ENCODE measurements at places on chromosomes 7 and 10.

- no peak for DNase-seq
Measured at GRCh38 chr7:16778476-16778875, 24.9 kb downstream of the TSPAN13 start.

- DNase-seq, result no peak
Measured at GRCh38 chr10:131179361-131179760, 132.2 kb downstream of the TCERG1L start.

DNA sequence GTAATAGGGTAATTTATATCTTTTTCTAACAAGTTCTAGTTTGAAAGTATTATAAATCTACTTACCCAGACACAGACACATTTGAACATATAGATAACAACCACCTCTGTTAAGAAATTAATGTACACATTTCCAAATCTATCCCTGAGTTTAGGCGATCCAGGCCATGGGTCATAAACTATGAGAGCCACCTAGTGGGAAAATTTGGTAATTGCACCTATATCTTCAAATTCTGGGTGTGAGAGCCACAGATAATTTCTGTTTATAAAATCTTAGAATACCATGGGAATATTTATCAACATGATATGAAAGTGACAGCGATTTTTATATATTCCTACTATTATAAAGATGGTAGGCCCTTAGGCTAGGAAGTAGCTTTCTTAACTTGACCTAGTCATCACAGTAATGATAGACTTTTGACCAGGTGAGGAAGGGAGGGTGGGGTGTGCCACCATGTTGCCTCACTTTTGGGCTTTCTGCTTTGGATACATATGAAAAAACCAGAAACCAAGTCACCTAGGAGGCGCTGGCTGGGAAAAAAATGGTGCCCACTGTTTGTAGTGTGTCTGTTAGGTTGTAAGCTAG lies 8.0 kb upstream of the EPHA1 start:
- DNase-seq, result peak; percentile 40

DNA sequence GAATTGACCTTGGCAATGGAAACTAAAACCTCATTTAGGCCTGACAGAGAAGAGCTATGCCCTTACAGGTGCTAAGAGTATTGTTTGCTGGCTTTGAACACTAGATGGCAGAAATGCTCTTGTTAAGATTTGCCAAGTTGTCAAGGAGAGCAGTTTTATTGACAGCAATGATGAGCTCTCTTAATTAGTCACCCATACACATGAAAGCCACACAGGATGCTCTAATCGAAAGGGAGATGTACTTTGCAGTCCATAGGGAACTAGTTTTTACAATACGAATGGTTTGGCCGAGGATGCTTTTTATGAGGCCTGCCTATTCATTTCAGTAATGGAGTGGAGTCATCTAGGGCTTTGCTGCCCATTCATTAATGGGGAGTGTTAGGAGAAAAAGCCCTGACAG lies 45.4 kb upstream of the MBL2 start:
- DNase-seq, result no peak

- no peak for DNase-seq
Measured at GRCh38 chr10:125006921-125007426, 65.1 kb downstream of the ZRANB1 start.

DNA sequence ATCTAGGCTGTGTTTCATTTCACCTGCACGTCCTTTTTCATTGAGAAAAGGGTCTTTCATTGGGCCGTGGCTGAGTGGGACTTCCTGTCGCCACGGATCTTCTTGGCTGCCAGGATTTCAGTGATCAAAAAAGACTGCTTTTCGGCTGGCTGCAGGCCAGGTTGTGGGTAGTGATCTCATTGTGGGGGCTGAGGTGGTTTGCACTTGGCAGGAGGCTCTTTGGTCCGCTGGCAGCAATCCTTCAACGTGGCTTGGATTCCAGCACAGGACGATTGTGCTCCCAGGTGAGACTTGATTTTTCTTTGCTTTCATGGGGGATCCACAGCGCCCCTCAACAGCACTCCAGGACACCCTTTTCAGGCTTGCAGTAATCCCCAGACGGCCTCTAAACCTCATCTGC lies 29.0 kb upstream of the ZNF273 start:
- DNase-seq, result peak; percentile 25

GRCh38 chr10:6465437-6465836 lies 114.6 kb downstream of the PRKCQ start:
- DNase-seq, result no peak

DNA sequence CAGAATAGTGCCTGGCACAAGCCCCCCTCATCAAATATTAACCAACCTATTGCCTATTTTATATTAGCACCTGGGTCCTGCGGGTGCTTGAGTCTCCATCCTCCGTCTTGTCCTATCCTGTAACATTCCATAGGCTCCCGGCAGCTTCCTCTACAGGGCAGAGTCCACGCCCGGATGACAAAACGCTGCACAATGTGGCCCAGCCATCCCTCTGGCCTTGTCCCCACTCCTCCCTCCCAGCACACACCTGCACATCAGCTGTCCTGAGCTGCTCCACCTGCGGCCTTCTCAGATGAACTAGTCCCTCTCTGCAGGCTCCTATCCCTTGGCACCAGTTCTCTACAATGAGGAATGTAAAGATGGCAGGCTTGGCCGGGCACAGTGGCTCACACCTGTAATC lies 153.5 kb upstream of the PDE1C start:
- DNase-seq, result no peak

- no peak for DNase-seq
Measured at GRCh38 chr10:116593139-116593740, 2.5 kb downstream of the PNLIPRP1 start.

GRCh38 chr7:27685893-27686292 lies 23.2 kb upstream of the HIBADH start:
- DNase-seq, result no peak

DNA sequence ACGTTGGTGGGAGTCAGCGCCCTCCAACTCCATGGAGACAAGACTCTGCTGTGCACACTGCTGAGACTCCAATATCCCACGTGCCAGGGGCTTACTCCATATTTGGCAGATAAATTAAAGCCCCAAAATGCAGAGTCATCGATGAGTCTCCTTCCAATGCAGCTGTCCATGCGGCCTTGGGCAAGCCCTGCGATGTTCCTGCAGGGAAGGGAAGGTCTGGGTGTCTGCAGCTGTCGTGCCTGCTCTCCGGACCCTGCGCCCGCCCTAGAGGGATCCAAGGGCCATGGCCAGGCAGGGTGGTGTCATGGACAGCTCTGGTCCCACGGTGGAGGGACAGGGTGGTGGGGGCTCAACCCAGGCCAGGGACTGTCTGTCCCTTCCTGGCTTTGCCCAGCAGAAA lies 185.2 kb downstream of the PTPRN2 start:
- no peak for DNase-seq

GRCh38 chr7:19957664-19958063 lies 184.2 kb upstream of the TMEM196 start:
- DNase-seq, result peak; percentile 28

DNA sequence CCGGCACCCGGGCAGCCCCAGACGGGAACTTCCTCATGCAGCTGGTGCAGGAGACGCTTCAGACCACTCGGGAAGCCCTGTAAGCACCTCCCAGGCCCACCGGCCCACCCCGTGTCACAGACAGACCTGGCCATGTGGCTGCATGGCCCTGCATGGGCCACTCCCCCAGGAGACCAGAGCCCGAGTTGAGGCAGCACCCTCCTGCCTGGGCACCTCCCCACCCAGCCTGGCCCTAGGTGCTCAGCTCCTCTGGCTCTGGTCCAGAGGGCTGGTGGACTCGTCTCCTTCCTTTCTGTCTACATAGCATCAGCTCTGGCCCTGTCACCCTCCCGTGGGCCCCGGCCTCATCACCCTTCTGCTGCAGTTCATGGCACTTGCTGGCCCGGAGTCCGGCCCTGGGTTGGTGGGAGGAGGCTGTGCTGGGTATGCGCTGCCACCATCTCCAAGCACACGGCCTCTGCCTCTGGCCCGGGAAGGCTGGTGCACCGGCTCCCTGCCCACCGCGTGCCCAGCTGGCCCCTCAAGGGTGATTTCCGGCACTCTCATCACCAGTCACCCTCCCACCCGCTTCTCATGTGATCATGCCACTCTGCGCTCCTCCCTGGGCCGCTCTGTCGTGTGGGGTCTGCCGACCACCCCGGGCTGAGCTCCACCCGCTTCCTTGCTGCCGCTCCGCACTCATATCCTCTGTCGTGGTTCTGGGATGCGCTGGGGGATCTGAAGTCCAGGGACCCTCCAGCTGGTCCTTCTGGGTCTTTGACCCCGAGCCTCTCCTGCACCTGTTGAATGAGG lies 53.1 kb upstream of the DPYSL4 start:
- DNase-seq, result no peak

- no peak for DNase-seq
Measured at GRCh38 chr7:14745076-14745475, 157.5 kb downstream of the DGKB start.

- no peak for DNase-seq
Measured at GRCh38 chr10:130483691-130484467, 347.7 kb downstream of the GLRX3 start.

DNA sequence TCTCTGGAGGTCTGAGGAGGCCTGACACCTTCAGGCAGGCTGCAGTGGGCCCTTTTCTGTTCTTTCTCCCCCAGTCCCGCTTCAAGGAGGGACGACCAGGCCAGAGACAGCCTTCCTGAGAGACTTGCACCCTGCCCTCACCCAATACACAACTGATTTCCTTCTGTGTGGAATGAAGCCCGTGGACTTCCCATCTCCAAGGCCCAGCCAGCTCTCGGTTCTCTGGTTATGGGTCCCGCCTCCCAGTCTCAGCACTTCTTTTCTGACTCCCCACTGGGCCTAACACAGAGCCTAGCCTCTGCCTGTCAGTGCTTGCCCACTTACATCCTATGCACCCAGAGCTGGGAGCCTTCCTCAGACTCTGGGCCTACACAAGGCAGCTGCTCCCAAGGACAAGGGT lies 24.1 kb upstream of the ADCYAP1R1 start:
- DNase-seq, result no peak

DNA sequence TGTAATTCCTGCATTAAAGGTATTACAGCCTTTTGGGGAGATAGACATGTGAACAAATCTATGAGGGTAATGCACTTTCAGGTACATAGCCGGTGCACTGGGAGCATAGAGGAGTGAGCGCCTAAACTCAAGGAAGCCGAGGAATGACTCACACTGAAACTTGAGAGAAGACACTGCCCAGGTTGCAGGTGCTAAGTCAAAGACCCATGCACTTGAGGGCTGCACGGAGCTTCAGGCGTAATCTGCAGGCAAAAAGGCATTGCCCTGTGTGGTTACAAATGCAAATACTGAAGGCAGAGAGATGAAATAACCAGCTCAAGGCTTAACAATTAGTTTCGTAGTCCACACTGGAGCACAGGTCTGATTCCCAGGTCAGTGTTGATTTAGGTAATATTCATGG lies 51.0 kb upstream of the OSBPL3 start:
- no peak for DNase-seq

DNA sequence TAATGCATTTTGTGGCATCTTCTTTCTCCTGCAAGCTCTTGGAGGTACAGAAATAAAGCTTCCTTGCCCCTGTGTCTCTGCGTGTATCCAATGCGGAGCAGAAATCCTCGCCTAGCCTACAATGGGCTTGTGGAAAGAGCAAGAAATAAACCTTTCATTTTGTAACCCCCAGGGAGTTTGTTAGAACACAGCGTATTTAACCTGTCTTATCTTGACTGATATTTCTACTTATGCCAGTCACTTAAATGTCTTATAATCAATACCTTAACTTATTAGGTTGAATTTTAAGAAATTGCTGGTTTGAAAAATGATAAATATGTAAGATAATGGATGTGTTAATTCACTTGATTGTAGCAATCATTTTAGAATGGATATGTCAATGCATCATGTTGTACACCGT lies 629.8 kb upstream of the IGFBP3 start:
- DNase-seq, result no peak

GRCh38 chr7:151871904-151872303 lies 5.0 kb downstream of the PRKAG2 start:
- no peak for DNase-seq

GRCh38 chr10:2887391-2888070 lies 179.8 kb upstream of the PFKP start:
- DNase-seq, result peak; percentile 31

GRCh38 chr7:121510858-121511482 lies 114.9 kb upstream of the FAM3C start:
- DNase-seq, result no peak

DNA sequence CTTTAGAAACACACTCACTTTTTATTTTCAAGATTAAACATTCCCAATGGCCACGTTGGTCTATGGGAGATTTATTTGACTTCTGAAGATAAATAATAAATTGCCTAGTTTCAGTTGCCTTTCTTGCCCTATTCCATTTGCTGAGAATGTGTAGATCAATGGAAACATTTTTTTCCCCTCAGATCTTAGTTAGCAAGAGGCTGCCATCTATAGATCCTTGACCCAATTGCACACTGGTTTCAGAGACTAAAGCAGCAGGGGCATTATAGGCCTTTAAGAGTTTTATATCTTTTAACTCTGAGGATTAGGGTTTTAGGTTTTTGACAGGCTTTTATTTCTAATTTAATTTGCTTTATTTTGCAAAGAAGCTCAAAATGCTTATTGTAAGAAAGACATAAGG lies 163.2 kb upstream of the GPR26 start:
- DNase-seq, result no peak

DNA sequence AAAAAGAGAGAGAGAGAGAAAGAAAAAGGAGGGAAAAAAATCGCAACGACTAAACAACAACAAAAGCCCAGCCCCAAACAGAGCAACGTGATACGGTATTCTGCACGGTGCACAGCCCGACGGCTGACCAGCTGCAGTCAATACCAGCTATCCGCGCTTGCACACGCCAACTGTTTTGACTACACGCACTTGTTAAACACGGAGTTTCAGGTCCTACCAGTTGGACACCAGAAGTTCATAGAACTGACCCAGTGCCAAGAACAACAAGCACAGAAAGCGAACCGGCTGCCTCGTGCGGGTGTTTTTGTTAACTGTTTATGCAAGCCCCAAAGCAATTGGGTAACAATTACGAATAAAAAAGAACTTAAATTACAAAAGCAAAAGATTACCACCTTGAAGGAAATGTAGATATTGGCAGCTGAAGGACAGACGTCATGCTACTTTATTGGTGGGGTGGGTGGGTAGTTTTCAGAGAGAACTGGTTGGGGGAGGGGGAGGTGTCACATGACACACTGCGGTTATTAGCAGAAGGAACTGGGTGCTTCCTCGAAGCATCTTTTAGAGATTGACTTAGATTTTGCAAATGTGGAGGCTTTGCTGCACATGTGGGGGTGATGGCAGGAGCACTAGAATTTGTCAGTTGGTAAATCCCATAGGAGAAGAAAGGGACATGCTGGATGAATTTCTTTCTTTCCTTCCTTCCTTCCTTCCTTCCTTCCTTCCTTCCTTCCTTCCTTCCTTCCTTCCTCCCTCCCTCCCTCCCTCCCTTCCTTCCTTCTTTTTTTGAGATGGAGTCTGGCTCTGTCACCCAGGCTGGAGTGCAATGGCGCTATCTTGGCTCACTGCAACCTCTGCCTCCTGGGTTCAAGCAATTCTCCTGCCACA lies 110.6 kb upstream of the EFCAB10 start:
- no peak for DNase-seq

- no peak for DNase-seq
Measured at GRCh38 chr7:127930341-127931328, 100.6 kb downstream of the LRRC4 start.

DNA sequence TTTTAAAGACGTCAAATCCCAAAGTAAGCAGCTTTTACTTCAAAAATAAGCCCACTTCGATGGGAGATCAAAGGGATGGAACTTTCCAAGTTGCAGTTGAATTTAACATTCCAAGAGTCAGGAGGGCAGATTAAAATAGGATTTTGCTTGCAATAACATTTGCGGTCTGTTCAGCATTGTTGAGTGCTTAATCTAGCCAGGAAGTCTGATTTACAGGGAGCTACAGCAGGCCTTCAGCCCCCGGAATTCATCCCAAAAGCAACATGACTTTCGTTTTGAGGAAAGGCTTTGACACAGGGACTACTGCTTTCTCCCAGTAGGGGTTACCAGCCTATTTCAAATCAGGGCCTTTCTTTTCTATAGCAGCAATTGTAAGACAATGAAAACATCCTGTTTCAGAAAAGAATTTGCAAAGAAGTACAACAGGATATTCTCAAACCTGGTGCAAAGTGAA lies 279.6 kb upstream of the PITRM1 start:
- peak; percentile 96 for DNase-seq

All from SJSA1 (cell line).